ENCODE measurements at places on chromosomes 7 and 10.

- no peak for DNase-seq
These were observed 133.9 kb upstream of the FEZF1 start for GRCh38 chr7:122438492-122438891.

DNA sequence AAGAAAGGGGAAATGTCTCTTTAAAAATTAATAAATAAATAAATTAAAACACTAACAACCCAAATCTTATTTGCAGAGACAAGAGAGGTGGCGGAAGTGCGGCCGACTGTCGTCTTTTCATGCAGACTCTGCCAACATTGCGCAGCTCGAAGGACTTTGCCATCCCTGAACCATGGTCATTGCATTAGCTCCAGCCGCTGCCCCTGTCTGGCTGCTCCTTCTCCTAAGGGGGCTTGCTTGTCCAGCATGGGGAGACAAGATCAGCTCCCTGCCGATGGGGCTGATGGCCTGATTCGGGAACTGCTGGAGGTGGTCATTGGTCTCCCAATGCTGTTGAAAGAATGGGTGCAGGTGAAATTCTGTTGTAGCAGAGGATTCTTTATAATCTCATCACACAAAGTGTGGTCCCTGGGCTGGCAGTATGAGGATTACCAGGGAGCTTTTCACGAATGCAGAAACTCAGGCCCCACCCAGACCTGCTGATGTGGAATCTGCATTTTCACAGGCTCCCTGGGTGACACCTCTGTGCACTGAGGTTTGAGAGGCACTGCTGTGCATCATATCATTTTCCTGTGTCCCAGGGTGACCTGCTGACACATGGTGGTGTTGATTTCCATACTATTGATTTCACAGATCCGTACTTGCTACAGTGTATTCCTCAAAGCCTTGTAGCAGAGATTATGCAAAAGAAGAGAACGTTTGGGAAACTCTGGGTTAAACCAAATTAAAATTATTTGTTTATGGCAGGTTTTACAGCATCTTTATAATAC lies 172.4 kb upstream of the ZMIZ1 start:
- no peak for DNase-seq

- DNase-seq = no peak
These were observed 14.0 kb upstream of the ATXN7L1 start for GRCh38 chr7:105890290-105890997.

- no peak for DNase-seq
These were observed 234.7 kb upstream of the NPY start for GRCh38 chr7:24049296-24049695.

DNA sequence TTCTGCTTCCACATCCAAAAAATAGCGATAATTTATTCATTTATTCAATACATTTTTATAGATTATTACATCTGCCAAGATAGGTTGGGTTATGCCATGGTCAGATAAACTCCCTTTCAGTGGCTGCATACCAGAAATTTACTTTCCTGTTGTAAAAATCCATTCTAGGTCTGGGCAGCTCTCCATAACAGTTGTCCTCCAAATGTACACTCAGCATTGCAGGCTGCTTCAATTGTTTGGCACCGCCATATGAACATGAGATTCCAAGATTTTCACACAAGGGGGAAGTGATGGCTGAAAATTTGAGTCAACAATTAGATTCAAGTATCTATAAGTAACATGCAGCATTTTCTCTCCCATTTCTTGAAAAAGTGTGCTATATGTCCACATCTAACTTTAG lies 568.7 kb downstream of the ETV1 start:
- no peak for DNase-seq

DNA sequence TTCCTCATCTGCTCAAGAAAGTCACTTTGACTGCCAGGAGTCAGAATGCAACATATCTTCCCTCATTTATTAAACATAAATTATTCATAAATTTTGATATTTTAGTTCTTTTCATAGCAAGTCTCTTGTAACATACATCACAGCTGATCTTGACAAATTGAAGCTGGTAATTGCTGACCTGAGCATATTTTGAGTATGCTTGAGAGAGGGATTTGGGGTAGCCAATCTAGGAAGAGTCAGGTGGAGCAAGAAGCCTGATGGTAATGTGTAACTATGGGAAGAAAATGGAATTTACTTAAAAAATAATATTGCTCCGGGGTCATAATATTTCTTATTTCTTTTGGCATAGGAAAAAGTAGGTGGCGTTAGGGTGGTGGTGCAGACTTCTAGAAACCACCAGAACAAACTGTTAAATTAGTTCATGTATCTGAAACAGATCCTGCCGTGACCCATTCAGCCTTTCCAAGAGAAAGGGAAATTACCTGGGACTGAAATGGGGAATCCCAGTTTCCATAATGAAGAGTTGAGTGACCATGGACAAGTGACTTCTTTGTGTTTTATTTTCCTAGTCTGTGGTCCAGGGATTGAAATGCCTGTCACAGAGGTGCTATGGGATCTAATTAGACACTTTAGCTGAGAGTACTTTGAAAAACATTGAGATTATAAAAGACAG lies 12.9 kb downstream of the CPED1 start:
- DNase-seq = no peak

GRCh38 chr7:81816312-81816711 lies 46.5 kb upstream of the HGF start:
- DNase-seq = peak; percentile 23

GRCh38 chr7:137996871-137997270 lies 5.0 kb downstream of the CREB3L2 start:
- DNase-seq = no peak

DNA sequence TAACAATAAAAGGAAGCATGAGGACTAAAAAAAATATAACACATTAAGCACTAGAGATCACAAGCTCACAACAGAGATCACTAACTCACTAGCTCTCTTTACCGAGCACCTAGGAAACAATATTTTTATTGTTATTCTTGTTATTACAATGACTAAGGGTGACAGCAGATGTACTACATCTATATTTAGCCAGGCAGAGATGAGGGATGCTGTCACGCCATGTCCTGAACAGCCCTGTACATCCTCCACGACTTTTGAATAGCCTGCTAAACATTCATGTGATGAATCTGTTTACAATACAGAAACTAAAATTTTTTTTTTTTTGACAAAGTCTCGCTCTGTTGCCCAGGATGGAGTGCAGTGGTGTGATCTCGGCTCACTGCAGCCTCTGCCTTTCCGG lies 22.7 kb downstream of the FAM133B start:
- no peak for DNase-seq

DNA sequence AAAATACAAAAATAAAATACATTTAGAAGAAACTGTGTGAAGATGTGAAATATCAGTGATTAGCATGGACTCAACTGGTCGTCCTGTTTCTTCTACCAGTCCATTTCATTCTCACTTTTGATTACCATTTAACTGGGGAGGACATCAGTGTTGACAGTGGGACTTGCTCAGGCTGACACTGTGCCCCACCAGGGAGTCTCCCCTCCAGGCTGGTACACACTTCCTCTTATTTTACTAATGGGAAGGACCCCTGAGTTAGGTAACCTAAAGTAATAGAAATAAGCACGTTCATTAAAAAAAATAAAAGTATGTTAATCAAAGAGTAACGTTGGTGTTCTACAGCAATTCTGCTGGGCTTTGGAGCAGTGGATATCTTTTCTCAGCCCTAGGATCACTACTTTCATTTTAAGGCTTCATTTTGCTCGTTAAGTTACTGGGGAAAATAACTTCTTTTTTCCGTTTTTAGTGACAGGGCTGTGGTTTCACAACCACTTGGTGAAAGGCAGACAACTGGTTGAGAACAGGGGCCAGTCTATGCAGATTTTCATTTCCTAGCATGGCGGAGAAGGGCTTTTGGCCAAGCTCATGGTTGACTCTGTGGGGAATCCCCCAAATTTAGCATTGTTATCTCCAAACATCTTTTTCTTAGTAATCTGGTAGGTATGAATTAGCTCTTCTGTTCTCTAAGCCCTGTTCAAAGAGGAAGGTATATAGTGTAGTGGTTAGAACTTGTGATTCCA lies 2.1 kb downstream of the SNX10 start:
- no peak for DNase-seq

DNA sequence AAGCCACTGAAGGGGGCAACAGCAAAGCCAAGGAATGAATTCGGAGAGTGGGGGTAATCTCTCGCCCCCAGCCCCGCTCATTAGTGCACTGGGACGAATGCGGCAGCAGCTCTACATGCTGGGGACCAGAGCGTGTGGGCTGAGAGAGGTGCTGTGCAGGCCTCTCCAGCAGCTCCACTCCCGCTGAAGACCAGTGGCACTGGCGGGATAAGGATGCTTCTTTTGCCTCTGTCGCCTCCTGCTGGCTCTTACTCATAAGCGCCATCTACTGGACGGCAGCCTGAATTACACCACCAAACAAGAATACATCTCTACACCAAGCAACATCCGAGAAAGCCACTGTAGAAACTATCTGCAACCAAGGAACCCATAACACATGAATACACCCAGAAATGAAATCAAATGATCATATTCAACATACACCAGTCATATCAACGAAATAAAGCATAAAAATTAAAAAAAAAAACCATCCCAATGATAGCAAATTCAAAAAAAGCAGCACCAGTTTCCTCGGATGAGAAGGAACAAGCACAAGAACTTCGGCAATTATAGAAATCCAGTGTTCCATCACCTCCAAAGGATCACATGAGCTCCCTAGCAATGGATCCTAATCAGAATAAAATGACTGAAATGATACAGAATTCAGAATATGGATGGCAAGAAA lies 79.0 kb upstream of the TMEM168 start:
- no peak for DNase-seq

DNA sequence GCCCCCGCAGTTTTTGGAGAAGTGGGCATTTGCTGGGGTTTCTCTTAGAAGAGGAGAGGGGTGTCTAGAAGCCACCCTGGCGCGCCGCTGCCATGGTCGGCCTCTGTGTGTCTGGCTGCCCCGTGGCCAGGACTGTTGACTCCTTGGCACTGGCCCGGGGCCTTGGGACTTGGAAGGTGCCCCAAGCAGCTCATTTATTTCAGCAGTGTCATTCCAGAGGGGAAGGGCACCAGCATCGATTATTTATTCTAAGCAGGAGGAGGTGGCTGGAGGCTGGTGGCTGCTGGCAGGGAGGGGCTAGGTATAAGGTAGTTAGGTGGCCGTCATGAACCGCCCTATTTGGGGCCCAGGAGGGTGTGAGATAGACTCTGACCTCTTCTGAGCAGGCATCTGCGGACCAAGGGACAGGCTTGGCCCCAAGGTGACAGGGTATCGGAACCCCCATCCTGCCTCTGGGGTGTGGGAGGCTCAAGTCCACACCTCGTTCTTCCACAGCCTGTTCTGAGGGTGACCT lies 1.6 kb downstream of the GTF2IRD1 start:
- no peak for DNase-seq

DNA sequence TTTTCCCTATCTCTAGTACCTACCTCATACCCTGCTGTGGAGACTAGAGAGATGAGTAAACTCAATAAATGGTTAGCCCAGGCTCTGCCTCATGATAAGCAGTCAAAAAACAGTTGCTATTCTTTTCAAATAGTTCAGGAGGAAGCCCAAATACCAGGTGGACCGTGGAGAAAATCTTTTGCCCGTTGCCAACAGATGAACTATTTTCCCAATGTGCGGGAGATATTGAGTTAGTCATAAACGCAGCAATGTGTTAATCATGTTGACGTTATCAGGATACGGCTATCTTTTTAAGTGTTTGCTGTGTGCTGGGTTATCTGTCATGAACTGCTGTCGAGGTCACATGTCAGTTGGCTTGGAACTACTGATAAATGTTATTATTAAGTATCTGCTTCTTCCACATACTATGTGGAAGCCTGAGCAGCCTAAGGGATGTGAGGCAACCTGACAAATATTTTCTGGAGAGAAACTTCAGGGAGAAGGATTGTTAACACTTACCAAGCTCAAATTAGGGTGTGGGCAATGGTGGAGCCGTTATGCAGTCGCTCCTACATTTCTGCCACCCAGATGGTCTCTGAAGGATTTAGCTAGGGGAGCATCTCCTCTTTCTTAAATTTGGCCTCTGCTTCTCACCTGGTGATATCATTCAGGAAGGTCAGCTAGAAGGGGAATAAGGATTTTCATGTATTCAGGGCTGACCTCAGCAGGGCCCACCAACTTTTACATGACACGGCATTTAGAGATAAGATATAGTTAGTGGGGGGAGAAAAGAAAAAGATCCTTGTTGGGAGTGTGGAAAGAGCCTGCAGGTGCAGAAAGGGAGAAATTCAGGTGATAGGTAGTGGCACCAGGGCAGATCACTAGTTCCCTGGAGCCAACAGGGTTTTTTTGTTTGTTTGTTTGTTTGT lies 33.5 kb upstream of the SLC26A3 start:
- no peak for DNase-seq

DNA sequence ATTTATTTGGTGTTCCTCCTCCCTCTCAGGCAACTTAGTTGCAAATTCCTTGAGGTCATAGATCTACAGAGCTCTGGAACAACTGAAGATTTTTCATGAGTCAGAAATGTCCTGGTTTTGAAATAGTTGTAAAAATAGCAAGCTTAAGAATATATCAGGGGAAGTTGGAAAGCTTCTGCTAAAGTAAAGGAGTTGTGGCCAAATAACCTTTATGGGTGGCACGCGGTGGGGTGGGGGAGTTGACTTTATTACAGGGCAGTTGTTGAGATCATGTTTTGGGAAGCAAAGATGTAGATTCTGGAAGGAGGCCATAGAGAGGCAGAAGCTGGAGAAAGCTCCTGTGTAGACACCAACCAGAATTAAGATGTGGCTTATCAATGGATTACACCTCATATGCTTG lies 326.0 kb upstream of the MTPN start:
- DNase-seq = peak; percentile 5

DNA sequence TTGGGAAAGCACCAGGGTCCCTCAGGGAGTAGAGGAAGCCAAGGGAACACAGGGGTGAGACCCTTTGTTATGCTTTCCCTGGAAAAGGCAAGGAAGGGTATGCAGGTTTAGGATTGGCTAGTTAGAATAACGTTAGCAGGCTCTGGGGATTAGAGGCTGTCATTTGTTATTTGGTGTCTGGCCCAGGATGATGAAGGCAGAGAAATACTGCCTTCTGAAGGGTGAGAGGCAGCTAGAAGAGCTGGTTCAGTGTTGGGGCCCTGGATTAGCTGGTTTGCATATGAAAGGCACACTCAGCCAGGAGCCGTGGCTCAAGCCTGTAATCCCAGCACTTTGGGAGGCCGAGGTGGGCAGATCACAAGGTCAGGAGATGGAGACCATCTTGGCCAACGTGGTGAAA lies 3.0 kb upstream of the PILRA start:
- DNase-seq = no peak

- peak; percentile 89 for DNase-seq
These were observed at the start of gene SUV39H2 for GRCh38 chr10:14878266-14879123. SUV39H2 (plus strand) TSS chr10:14878866; CDS start chr10:14878889, 23 bp downstream.

DNA sequence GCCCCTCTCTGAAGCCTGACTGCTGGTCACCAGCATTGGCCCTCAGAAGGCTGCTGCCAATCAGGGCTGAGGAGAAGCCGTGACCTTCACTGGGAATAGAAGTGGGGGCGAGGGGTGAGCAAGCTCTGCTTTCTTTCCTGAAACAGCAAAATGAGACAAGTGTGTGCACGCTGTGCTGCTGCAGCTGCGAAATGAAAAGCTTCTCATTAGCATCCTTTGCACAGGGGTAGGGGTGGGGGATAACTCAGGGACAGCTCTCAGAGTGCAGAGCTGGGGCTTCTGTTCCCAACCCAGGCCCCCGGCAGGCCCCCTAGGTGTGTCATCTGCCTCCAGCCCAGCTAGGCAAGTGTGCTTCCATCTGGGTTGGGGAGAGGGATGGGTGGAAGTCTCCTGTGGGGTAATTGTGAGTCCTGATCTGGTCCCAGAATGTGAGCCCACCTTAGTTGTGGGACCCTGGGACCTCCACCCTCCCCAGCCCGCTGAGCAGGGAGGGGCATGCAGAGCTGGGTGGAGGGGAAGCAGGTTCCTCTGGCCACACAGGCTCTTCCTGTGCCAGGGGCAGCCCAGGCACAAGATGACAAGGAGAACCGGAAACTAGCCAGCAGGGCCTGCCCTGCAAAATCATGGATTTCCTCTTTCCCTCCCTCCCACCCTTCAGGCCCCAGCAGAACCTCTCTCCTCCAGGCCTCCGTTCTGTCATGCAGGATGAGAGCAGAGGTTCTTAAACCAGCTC lies 22.2 kb downstream of the ZNF467 start:
- no peak for DNase-seq
